ENCODE measurements at places on chromosomes 6 and 20.

DNA sequence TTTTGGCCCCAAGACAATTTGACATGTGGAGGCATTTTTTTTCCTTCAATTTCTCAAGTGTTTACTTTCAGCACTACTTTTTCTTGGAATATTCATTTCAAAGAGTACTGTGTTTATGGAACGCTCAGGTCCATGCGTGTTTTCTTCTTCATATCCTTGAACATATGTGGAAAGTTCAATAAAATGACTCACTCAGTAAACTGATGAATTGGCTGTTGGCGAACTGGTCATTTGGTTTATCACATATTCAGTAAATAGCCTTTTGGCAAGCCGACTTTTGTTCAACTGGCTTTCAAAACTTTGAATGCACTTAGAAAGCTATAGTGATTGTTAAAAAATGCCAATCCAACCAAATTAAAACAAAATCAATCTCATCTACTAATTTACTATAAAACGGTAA is 964.6 kb upstream of the SLC35B3 start:
- DNase-seq, result no peak

DNA sequence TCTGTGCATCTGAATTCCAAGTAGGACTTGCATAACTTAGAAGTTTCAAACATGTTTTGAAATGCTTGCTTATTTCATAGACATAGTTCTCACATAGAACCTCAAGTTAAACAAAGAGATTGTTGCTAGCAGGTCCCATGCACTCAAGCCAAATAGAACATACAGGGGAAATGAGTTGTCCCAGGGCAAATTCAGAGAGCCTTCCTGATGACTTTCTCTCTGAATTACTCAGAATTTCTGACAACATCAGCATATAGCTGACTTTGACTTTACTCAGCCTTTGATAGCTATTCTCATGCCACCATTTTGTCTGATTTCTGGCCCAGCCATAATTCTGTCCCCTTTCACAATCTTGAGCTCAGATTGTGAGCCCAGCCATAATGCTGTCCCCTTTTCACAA is 333.2 kb upstream of the PLCB4 start:
- DNase-seq, result no peak

DNA sequence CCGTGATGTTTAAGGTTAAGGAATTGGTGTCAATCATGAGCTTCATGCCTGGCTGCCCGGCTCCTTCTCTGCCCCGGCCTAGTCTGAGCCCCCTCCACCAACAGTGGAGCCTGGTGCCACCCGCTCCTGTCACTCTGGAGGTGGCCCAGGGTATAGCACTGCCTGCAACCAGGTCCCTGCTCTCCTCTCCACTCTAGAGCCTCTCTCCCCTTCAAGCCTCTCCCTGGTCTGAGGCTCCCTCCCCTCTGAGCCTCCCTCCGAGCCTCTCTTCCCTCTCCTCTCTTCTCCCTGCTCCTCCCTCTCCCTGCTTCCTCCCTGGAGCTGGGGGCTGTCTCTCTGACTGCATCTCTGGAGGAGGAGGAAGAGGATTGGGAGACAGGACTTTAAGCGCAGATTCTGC is 31.3 kb upstream of the MRGBP start:
- DNase-seq, result no peak

- DNase-seq, result no peak
Observed at GRCh38 chr20:9417665-9418064, 96.7 kb upstream of the LAMP5 start.

- DNase-seq, result no peak
Observed at GRCh38 chr20:10982692-10983091, 308.9 kb upstream of the JAG1 start.

DNA sequence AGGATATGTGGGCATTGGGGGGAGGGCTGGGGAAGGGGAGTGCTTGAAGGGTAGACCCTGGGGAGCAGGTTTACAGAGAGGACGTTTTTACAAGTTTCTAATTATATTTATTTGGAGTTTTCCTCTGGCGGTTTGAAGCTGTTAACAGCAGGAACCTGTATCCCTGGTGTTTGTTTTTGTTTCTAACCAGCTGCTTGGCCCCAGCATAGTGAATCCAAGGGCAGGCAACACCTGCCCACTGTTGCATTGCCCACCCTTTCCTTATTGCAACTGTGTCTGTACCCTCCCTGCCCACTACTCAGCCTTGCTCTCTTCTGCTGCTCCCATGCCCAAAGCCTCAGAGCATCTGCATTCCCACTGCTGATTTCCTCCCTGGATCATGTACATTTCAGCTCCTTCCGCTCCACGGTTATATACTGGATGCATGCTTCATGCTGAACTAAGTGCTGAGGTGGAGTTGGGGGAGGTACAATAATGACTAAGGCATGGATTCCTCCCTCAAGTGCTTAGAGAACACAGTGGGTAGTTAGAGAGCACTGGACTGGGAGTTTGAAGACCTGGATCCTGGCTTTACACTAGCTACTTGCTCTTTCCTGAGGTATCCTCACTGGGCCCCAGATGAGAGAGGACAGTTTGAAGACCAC is 6.0 kb downstream of the SCUBE3 start:
- no peak for DNase-seq

DNA sequence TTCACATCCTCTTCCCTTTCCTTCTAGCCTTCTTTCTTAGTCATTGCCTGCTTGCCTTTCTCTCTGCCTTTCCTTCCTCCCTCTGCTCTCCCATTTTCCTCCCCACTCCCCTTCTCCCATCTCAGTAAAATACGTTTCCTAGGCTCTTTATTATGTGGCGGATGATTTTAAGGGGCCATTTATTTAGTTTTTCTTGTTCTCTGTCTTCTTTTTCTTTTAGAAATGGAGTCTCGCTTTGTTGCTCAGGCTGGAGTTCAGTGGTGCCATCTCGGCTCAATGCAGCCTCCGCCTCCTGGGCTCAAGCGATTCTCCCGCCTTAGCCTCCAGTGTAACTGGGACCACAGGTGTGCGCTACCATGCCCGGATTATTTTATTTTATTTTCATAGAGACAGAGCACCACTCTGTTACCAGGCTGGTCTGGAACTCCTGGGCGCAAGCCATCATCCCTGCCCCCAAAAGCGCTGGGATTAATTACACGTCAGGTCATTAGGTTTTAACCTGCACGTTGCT is 1.5 kb downstream of the MTHFD1L start:
- no peak for DNase-seq

GRCh38 chr6:119234457-119234856 is 115.1 kb downstream of the MAN1A1 start:
- DNase-seq, result no peak

DNA sequence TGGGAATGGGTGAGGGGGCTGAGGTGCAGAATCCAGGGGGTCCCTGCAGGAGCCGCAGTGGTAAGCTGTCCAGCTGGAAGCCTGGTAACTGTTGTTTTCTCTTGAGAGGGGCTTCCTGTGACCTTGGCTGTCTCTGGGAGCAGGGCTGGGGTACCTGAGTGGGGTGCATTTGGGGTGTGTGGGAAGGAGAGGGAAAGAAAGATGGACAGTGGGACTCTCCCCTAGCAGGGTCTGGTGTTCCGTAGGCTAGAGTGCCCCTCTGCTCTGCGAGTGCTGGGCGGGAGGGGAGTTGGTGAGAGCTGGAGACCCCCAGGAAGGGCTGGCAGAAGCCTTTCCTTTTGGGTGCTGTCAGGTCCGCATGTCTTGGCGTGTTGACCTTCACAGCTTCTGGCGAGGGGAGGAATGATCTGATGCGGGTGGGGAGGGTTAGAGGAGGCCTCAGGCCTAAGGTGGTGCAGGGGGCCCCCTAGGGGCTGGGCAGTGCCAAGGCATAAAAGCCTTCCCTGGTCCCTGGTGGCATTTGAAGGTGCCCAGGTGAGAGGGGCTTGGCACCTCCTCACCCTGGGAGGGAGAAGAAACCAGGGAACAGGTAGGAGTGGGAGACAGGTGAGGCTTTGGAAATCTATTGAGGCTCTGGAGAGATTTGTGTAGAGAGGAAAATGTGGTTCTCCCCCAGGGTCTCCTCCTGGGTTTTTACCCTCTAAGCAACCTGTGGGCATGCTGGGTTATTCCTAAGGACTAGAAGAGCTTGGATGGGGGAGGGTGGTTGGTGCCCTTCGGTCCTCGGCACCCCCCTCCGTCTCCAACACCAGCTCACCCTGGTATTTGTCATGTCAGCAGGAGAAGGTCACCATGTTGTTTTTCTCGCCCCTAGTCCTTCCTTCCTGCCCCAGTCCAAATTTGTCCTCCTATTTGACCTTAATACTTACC is 3.3 kb downstream of the VEGFA start:
- peak; percentile 52 for DNase-seq

- no peak for DNase-seq
Observed at GRCh38 chr6:98975421-98975820, 27.7 kb upstream of the FBXL4 start.

GRCh38 chr6:147173140-147173539 is 31.1 kb upstream of the STXBP5 start:
- DNase-seq, result no peak

DNA sequence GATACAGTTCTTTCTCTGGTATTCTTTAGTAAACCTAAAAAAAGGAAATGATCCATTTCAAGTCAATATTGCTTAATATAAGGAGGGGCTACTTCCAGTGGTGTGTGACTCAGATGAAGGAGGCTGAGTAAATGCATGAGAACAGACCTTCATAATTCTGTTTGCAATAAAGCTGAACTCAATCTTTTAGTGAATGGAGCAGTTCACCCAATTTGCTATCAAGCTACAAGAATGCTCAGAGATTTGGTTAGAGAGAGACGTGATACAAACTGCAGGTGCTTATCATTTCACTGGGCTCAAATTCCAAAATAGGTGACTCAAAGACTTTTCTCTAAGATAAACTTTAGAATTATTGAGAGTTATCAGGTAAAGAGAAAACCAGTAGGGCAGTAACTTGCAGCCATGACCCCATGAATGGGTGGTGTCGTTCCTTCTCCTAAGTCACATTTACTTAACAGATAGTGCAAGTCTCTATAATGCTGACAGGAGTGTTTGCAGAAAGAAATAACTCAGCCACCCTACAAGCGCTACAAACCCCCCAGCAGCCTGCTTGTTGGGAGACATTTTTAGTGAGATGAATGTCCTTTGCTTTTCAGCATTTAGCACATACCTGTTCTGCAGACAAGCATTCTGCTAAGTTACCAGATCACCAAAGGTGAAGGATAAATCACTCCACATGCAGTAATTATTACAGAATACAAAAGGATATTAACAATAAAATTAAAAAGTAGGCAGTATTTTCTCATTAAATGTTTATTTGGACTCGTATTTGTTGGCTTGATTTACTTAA is 16.4 kb upstream of the BLOC1S5 start:
- no peak for DNase-seq

DNA sequence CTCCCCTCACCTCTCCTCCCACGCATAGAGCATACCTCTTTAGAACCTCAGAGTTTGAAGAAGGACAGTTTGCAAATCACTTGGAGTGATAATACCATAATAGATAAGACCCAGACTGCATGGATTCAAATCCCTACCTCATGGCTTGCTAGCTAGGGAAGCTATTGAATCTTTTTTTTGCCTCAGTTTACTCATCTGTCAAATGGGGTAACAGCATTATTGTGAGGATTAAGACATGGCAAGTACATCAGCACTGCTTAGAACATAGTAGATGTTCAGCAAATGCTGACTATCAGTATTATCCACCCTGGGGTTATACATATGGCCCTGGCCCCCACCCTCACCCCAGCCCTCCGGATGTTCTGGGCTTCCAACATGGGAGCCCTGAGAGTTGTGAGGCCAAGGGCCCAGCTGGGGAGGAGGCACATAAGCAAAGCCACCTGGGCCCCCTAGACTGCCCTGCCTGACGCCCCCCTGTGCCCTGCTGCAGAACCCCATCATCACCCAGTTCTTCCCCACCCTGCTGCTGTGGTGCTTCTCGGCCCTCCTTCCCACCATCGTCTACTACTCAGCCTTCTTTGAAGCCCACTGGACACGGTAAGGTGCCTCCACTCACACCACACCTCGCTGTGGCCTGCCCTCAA is 9.1 kb upstream of the CAPN11 start:
- DNase-seq, result no peak

DNA sequence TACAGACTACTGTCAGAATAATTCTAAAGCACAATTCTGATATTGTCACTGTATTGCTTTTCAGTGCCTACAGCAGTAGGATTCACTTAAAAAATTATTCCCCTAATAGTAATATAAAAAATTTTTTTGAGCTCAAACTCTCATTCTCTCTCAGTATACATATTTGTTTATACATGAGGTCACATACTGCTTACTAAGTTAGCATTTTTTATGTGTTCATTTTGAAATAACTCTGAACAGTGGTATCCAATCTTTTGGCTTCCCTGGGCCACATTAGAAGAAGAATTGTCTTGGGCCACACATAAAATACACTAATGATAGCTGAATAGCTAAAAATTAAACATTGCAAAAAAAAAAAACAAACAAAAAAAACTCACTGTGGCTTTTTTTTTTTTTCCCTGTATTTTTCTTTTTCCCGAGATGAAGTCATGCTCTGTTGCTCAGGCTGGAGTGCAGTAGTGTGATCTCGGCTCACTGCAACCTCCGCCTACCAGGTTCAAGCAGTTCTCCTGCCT is 38.6 kb downstream of the ASXL1 start:
- no peak for DNase-seq

DNA sequence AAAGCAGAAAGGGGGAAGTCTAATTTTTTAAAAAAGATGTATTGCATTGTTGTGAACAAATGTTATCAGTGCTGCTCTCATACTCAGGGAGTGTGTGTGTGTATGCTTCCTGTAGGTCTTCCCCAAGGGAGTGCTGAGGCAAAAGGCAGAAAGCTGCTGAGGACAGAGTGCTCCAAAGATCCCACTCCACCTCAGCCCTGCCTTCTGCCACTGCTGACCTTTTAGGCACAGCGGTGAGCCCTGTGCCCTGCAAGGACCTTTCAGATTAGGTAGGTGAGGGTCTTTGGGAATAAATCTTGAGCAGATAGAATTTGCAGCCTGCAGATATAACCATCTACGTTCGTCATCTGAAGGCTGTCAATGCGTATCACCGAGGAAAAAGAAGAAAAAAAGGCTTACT is 756.4 kb upstream of the MMS22L start:
- DNase-seq, result no peak

DNA sequence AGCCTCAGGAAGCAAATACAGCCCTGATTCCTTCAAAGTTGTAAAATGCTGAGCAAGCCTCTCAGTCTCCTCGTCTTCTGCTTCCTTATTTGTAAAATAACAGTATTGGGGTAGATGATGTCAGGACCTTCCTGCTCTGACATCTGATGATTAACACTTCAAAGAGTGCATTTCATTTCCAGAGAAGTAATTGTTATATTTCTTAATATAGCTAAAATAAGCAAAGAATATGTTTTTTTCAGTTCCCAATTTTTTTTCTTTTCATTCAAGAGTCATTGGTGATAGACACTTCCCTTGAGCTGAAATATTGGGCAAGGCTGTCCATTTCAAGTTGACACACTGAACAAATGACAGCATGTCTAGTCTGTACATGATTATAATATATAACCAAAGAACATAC is 53.4 kb downstream of the SLX4IP start:
- no peak for DNase-seq

DNA sequence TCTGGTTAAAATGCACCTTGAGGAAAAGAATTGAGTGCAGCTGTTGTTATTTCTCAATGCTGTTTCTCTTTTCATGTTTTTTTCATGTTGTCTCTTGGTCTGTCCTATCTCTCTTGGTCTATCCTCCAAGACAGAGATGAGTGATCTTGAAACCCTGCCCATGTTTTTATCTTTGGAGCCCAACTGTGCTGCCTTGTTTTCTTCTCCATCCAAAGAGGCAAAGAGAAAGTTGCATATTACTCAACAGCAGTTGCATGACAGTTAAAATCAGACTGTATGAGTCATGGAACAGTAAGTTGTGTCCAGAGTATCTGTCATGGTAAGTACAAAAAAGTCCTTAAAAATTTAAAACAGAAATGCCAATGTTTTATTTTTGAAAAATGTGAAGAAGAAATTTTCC is 26.2 kb downstream of the BCAS1 start:
- DNase-seq, result no peak

GRCh38 chr6:144266091-144266649 is 19.0 kb upstream of the UTRN start:
- DNase-seq, result no peak

All from stimulated activated CD8-positive, alpha-beta memory T cell treated with anti-CD3 and anti-CD28 coated beads, Interleukin-7, amount 100 ng/mL, for 48 hours (primary cell).